Activated CD4-positive, alpha-beta memory T cell treated with anti-CD3 and anti-CD28 coated beads, Interleukin-2, amount 10 ng/mL, durations not matched to agents 7 days and 5 days (primary cell): ENCODE measurements at places on chromosomes 2 and 18.

DNA sequence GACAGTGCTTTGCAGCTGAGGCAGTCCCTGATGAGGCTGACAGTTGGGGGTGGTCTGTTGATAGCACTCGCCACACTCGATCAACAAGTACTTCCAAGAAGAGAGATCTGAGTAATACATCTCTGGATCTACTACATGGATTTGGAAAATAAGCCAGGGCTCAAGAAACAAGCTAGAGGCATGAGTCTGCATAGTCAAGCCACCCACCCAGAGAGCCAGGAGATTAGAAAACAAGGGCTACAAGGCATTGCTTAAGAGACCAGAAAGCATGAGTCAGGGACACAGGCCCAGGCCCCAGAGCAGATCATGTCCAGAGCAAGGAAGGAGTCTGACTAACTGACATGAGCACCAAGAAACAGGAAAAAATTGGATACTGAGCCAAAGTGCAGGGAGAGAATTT is 196.9 kb upstream of the CWC22 start:
- no peak for DNase-seq

GRCh38 chr2:9341337-9341887 is 81.9 kb downstream of the ITGB1BP1 start:
- DNase-seq = no peak

DNA sequence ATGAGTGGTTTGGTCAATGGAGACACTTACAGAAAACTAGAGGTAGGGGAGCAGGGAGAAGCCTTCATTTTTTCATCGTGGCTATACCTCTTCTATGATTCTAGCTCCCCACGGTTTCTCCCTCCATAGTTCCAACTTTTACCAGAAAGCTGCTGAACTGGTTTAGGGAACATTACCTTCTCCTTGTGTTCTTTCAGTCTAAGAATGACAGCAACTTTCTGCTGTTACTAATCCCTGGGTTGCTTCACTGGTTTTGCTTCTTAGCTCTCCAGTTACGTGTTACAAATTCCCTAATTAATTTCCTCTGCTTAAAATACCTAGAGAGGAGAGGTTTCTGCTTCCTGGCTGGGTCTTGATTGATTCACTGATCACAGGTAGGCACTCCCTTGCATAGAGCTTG is 499.9 kb downstream of the SLC4A3 start:
- DNase-seq = no peak

GRCh38 chr2:190841707-190842505 is 38.7 kb upstream of the GLS start:
- no peak for DNase-seq

GRCh38 chr2:127096280-127096679 is 10.7 kb downstream of the BIN1 start:
- no peak for DNase-seq

GRCh38 chr2:12809526-12809925 is 92.8 kb downstream of the TRIB2 start:
- DNase-seq = no peak

DNA sequence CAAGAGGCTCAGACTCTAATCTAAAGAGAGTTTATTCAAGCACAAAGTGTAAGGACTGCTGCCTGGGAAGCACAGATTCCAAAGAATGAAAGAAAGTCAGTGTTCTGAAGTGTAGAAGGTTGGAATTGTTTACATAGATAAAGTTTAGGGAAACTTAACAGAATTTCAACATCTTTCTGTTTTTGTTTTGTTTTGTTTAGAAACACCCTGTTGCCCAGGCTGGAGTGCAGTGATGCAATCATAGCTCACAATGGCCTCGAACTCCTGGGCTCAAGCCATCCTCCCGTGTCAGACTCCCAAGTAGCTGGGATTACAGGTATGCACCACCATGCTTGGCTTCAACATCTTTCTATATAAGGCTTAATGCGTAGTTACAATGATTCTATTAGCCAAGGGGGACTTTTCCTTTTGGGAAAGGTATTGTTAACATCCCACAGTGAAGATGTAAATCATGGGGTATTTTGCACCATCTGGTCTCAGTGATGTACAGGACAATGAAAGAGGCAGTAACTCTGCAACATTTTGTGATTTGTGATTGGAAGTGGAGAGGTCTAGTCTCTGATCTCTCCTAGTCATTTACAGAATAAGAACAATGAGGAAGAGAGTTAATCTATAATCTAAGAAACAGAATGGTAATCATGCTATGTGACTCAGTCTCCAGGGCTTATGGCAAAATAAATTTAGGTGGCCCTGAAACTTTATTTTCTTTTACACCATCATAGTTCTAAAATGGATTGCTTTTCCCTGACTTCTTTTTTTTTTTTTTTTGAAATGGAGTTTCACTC is 45.6 kb upstream of the MSH6 start:
- no peak for DNase-seq

- no peak for DNase-seq
Observed at GRCh38 chr18:11304928-11305327, 155.6 kb upstream of the PIEZO2 start.

GRCh38 chr2:205197468-205198139 is 484.7 kb upstream of the NRP2 start:
- DNase-seq = no peak

GRCh38 chr2:124678043-124678442 is 653.0 kb downstream of the CNTNAP5 start:
- DNase-seq = no peak

DNA sequence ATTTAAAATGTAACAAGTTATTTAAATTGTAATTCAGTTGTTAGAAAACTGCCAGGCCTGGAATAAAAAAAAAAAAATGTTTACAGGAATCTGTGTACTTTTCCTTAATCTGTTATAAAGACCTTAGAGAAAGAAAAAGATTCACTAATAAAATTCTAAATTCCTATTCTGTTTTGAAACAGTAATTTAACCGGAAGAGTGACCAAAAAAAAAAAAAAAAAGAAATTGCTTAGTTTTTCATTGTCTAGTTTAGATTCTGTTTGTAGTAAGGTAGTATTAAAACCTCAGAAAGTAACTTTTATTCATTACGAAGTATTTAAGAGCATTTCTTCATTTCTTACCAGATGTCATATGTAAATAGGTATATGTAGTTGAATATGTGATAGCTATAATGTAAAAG is 2.5 kb downstream of the REL start:
- no peak for DNase-seq

GRCh38 chr18:39799006-39799405 is 2156.0 kb upstream of the PIK3C3 start:
- no peak for DNase-seq

- no peak for DNase-seq
Observed at GRCh38 chr18:36629138-36629530, 199.7 kb downstream of the TPGS2 start.

GRCh38 chr2:110948027-110948674 is 172.6 kb upstream of the BCL2L11 start:
- DNase-seq = no peak

GRCh38 chr2:122001441-122001874 is 246.0 kb downstream of the TSN start:
- DNase-seq = no peak

- no peak for DNase-seq
Observed at GRCh38 chr2:218777276-218777990, 4.5 kb upstream of the CYP27A1 start.

DNA sequence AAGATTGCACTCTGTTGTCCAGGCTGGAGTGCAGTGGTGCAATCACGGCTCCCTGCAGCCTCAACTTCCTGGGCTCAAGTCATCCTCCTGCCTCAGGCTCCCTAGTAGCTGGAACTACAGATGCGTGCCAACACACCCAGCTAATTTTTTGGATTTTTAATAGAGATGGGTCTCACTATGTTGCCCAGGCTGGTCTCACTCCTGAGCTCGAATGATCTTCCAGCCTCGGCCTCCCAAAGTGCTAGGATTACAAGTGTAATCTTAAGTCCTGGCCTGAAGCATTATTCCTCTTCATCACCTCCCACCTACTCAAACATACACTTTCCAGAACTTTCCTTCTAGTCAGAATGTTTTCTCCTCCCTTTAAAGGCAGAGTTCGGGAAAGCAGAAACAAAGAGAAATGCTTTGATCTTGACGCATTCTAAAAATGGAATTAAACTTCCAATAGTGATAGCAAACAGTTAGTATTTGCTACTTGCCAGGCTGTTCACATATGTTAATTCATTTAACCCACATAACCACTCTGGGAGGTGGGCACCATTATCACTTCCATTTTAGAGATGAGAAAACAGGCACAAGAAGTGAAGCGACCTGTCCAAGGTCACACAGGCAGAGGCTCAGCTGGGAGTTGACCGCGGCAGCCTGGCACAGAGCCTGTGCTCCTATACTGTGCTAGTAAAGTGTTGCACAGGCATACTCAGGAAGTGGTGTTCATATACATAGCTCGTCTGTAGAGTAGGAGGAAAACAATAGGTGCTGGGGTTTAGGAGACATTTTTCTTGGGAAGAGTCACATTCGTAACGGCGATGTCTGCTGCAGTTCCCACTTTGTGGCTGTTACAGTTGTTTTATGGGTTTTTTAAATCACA is 24.6 kb downstream of the TEX44 start:
- no peak for DNase-seq

DNA sequence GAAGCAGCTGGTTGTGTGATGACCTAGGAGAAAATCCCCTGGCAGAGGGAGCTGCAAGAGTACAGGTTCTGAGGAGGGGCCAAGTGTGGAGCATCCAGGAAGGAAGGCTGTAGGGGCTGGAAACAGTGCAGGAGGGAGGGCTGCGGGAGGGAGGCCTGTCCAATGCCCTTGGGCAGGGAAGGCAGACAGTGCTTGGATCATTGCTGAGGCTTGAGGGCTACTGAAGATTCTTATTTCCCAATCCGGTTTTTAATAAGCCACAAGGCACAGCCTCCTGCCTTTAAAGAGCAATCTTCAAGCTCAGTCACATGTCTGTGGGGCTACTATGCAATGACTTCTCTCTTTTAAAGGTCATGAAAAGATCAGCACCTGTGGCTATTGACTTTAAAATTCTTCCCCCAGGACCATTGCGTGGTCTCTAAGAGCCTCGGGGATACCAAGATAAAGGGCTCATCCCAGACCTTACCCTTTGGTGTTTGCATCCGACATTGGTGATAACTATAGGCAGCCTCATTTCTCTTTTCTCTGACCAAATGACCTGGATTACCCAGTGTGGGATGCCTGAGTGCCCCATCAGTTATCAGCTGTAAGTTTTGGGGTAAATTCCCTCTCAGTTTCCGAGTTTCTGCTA is 149.6 kb downstream of the DOCK10 start:
- DNase-seq = no peak

GRCh38 chr2:69753659-69754363 is 11.9 kb downstream of the ANXA4 start:
- no peak for DNase-seq

GRCh38 chr2:52112141-52112540 is 1080.2 kb upstream of the NRXN1 start:
- no peak for DNase-seq

DNA sequence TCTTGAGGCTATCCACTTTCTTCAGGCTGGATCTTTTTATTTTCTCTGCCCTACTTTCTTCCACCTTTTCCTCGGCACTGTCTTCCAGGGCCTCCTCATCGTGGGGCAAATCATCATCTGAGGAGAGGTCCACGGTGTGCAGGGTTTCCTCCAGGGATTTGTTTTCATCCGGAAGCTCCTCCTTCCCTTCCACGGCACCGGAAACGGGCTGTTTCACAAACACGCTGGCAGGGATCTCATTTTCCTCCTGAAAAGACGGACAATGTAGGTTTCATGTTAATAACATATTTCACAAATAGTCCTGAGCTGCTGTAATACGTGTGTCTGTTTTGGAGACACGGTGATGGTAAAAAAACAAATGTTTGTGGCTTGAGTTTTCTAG is 10.4 kb downstream of the CAVIN2 start:
- DNase-seq = no peak

GRCh38 chr2:145799595-145800108 is 1279.7 kb upstream of the ZEB2 start:
- no peak for DNase-seq

DNA sequence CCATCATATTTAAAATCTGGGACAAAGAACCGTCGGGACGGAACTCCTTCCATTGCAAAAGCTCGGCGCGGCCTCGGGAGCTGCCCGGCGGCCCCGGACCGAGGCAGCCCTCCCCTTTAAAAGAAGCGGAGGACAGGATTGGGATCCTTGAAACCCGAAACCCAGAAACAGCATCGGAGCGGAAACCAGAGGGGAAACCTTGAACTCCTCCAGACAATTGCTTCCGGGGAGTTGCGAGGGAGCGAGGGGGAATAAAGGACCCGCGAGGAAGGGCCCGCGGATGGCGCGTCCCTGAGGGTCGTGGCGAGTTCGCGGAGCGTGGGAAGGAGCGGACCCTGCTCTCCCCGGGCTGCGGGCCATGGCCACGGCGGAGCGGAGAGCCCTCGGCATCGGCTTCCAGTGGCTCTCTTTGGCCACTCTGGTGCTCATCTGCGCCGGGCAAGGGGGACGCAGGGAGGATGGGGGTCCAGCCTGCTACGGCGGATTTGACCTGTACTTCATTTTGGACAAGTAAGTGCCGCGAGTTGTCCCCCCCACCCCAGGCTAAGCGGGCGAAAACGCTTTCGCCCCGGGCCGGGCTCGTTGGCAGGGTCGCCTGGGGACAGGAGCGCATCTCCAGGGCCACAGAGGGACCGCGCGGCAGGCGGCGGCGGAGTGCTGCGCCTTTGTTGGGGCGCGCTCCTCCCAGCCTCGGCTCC is at the start of gene ANTXR1:
Gene ANTXR1 (plus strand): TSS at position 38 of the 698 bp plus-strand sequence. CDS start 321 bp downstream, at position 359.
- DNase-seq = no peak

DNA sequence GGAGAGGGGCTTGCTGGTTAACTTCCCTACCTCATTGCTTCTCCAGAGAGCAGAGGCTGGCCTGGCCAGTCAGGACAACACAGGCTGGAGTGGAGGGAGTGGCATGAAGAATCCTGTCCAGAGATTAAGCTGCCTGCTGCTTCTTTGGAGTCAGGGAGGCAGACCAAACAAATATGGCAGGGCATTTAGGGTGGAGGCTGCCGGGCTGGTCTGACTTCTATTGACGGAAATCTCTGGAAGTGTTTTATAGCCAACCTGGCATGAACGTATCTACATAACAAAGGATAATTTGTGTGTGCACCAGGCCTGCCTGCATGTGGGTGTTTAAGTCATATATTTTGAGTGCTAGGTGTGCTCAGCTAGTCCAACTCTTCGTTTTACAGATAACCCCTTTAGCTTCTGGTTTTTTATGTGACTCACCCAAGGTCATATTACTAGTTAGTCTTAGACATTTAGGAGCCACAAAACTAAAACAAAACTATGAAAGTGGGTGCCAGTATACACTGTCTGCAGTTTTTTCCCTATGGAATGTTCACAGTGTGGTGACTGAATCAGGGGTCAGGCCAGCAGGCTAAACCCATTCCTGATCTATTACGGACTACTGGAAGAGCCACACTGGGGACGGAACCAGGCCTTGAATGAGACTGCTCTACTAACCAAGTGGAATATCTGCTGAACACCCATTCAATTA is 5.5 kb downstream of the NPC1 start:
- DNase-seq = no peak

DNA sequence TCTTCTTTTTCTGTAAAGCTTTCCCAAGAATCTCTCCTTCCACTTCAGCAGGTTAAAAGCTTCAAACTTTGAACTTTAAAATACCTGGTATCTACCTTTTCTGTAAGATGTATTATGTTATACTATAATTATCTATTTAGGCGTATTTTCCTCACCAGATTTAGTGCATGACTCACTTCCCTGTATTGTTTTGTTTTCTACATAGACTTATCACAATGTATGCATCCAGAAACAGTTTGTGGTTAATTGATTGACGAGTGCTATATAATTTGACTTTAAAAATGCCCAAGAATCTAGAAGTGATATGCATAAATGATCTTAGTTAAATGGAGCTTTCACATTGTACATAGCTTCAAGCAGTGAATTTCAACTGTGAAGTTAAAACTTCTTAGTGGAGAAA is 473.9 kb upstream of the CDH2 start:
- DNase-seq = no peak

- DNase-seq = no peak
Observed at GRCh38 chr2:238163481-238164198, 4.9 kb downstream of the ERFE start.

- DNase-seq = no peak
Observed at GRCh38 chr2:100703213-100703612, 116.7 kb upstream of the NPAS2 start.
